ENCODE measurements at places on chromosomes 1 and 21.

DNA sequence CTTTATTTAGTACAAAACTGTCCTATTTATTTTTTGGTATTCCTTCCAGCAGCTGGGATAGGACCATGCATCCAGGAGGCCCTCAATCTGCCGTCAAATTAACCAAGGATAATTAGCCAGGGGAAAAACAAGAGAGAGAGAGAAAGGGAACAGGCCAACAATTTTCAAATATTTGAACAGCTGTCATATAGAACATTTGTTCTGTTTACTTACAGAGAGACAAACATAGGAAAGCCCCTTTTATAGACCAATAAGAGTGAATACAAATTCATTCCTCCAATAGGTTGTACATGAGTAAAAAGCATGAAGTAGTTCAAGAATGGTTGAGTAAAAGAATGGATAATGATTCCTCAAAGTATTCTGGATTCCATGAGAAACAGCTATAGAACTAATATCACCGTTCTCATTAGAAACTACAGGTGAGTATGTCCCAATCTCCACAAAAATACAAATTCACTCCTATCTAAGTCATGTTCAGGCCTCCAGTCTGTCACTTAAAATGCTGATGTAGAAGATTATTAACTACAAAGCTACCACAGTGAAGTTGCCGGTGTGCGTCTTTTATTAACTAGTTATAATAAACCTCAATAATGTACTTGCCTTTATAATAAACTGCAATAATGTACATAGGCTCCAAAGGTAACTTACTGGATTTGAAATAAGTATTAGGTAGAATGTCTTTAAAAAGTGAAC is 64.8 kb upstream of the GNG4 start:
- no peak overlapping the region for H3K27ac ChIP-seq
- H3K4me3 ChIP-seq = no peak overlapping the region
- H3K4me1 ChIP-seq = no peaks in the 10 kb centered on the region
- no peaks in the 10 kb centered on the region for H3K36me3 ChIP-seq
- no peak for DNase-seq

- no peaks in the 10 kb centered on the region for H3K27me3 ChIP-seq
- H3K4me1 ChIP-seq = no peaks in the 10 kb centered on the region
- no peaks in the 10 kb centered on the region for H3K36me3 ChIP-seq
- DNase-seq = no peak
- no peak overlapping the region for H3K27ac ChIP-seq
Measured at GRCh38 chr21:44477131-44477530, 21.8 kb downstream of the LRRC3 start.

DNA sequence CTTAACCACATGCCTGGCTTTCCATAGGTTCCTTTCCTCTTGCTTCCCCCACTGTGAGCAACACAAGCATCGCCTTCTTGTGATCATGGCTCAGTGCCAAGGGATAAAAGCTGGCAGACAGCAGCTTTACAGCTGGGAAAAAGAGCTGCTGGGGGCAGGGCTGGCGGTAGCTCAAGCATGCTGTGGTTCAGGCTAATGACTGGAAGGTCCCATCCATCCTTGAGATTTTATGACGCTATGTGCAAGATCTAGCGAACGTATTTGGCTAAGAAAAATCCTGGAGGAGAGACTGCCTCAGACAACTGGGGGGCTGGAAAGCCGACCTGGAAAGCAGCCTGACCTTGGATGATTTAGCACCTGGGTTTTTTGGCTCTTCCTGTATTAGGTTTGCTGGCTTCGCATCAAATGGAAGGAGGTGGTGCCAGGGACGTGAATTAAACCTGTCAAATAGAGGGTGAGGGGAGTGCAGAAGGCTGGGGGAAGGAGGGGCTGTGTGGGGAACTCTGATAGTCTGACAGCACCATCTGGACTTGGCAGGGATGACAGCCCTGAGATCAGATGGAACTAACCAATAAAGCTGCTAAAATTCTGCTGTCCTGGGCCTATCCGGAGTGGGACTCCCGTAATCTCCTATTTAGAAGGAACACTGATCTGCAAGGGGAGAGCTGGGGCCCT is 34.8 kb downstream of the ZMYND12 start:
- H3K27me3 ChIP-seq = no peaks in the 10 kb centered on the region
- H3K4me3 ChIP-seq = no peak overlapping the region
- DNase-seq = no peak
- no peaks in the 10 kb centered on the region for H3K4me1 ChIP-seq

DNA sequence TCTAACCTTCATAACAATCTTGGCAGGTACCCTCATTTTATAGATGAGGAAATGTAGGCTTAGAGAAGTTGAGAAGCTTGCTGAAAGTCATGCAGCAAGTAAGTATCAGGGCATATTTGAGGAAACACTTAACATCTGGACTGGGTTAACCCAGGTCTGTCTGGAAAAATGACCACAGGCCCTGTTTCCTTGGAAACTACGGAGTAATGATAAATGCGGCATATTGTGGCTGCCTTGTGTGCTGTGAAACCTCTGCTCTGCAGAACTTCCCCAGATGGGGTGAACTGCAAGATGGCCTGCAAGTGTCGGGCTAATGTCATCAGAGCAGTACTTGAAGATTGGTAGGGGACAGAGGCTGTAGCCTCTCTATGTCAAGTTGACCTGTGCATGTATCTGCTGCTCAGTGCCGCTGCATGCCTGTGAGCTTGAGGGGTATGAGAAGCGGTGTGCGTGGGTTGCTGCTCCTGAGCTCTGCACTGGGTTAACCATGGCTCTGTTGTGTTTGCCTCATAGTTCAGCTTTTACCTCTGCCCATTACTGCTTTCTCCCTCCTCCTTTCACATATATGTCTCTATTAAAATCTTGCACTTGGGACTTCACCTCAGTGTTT is 83.1 kb downstream of the WDR3 start:
- H3K27ac ChIP-seq = no peak overlapping the region
- no peak overlapping the region for H3K4me3 ChIP-seq
- peaks cover 8% of the 10 kb centered on the region for H3K27me3 ChIP-seq
- H3K4me1 ChIP-seq = no peaks in the 10 kb centered on the region
- no peak for DNase-seq
- H3K36me3 ChIP-seq = no peaks in the 10 kb centered on the region

DNA sequence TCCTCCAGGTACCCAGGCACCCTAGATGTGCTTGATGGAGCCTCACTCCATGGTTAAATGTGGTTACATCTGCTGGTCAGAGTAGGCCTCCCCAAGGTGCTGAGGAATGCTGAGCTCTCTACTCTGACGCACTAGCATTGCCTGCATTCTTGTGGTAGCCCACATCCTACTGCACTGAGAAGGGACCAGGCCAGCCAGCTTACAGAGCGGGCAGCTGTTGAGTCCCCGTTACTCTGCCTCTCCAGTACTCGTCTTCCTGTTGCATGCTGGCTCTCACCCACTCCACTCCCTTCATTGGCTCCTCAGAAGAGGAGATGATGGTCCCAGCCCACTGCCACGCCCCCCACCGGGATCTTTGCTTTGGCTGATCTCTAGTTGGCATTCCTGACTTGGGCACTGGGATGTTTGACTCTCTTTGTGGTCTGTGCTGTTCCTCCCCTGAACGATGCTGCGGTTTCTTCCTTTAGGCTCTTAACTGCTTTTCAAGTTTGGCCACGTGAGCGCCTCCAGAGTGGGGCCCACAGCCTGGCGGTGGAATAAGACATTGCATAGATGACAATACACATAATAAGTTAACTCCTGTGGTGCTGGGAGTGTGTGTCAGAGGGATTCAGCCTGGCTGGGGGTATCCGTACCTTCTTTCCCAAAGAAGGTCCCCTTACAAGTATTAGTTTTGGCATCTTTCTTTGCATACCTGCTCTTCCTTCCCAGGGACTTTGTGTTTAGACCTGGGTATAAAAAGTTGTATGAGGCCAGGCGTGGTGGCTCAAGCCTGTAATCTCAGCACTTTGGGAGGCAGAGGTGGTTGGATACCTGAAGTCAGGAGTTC is 18.6 kb downstream of the AZIN2 start:
- no peaks in the 10 kb centered on the region for H3K27me3 ChIP-seq
- DNase-seq = peak; percentile 97
- peak overlapping the region; percentile 85 for H3K27ac ChIP-seq
- no peak overlapping the region for H3K4me3 ChIP-seq
